ENCODE measurements at places on chromosomes 11 and 22.

DNA sequence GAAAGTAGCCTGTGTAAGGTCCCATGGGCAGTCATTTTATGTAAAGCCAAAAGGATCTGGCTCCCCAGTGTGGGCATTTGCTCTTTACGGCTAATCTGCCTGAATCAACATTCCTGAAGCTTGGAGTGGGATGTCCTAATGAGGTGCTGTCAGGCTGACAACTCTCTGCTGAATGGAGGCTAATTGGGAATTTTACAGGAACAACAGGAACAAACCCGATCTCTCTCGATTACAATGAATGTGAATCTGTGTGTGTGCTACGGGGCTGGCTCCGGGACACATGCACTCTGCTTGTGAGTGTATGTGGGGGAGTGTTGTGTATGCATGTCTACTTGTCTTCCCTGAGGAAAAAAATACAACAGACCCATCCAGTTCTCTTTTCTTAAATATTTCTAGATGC is 415.2 kb downstream of the TENM4 start:
- no peak for DNase-seq

DNA sequence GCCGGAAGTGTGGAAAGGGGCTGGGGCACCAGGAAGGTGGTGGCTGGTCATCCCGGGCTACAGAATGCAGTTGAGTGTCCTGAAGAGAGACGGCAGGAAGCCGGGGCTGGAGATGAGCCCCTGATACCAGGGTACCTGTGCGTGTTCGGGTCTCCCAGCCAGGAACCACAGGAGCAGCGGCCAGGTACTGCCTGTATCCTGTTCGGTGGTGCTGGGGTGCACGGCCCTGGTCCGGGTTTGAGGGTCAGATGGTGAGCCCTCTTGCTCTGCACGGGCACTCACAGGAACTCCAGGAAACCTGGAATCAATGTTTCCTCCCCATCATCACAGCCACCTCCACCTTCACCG is 253.1 kb upstream of the B3GAT1 start:
- no peak for DNase-seq

GRCh38 chr22:42329504-42329903 is 59.1 kb upstream of the TCF20 start:
- DNase-seq, result no peak

DNA sequence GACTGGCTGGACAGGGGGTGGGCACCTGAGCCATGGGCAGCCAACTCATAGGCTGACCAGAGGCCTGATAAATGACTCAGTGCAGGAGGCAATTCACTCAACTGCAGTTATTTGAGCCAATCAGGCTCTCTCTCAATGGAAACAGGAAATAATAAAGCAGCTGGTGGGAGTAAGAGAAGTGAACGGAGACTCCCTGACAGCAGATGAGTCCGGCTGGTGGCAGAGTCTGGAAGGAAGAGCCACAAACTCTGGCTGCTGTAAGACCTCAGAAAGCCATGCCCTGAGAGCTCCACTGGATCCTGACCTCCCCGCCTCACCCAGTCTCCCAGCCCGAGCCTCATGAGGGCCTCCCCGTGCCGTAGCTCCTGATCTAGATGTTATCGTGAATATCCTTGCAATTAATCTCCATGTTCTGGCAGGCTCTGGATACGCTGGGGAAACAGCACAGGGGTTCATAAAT is 69.8 kb downstream of the TRIM29 start:
- DNase-seq, result no peak

DNA sequence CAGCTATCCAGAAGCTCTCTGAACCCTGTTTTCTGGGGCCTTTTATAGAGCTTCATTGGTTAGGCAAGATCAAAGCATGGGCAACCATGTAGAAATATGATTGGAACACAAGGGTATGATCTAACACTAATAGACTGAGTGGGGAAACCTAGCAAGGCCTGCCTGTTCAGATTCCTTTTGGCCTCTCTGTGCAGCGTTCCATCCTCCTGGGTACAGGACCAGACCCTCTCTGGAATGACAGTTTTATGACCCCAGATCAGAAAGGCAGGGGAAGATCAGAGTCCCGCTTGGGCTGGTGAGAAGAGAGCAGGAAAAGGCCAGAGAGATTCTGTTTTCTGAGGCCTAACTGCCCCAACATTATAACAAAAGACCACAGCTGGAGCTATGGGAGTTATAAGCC is 36.7 kb upstream of the VWA5A start:
- DNase-seq, result no peak

- DNase-seq, result no peak
These were observed 299.5 kb upstream of the B3GAT1 start for GRCh38 chr11:134711588-134711987.

- DNase-seq, result no peak
These were observed 48.1 kb downstream of the DNHD1 start for GRCh38 chr11:6544921-6545850.

DNA sequence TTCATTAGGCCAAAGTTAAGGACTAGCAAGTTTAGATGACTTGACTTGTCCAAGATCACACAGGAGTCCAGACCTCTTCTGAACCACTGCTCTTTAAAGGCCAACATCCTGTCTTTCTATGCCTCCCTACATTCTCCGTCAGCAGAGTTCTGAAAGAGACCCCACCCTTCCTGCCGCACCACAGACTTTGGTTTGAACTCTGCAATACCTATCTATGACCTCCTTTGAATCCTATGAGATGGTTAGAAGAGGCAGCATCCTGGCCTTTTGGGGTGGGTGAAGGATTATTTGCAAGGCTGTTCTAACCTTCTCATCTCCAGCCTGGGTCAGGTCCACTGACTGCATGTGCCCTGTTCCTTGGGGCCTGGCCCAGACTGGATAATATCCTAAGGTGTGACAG is 4.3 kb upstream of the RRM1 start:
- no peak for DNase-seq

DNA sequence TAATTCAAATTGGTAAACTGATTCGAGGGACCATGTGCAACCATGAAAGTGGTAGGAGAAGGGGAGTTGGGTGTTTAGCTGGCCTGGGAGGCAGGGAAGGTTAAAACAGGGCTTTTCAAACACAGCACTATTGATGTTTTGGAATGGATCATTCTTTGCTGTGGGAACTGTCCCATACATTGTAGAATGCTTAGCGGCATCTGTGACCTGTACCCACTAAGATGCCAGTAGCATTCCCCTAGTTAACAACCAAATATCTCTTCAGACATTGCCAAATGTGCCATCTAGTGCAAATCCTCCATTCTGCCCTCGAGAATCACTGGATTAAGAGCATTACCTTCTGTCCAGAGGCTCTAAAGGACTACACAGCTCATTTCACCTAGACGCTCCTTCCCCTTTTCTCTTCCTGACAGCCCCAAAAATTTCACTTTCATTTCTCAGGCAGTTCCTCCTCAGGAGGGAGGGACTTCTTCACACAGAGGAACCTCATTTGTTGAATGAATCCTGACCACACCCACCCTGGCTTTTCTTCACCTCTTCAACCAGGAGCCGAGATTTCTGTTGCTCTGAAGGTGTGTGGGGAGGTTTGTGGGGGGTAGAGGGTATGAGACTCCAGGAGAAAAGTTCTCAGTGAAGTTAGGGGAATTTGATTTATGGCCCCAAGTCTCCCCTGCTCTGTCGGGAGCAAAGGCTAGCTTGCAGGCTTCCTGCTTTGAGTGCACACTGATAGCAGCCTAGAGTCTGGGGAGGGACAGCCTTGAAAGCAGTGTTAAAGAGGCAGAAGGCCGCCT is at the start of gene TRIM34:
Gene TRIM34, plus strand, starts transcription at position 513 of the 791 bp plus-strand sequence. CDS start 7,331 bp downstream, outside the sequence.
- DNase-seq, result no peak

DNA sequence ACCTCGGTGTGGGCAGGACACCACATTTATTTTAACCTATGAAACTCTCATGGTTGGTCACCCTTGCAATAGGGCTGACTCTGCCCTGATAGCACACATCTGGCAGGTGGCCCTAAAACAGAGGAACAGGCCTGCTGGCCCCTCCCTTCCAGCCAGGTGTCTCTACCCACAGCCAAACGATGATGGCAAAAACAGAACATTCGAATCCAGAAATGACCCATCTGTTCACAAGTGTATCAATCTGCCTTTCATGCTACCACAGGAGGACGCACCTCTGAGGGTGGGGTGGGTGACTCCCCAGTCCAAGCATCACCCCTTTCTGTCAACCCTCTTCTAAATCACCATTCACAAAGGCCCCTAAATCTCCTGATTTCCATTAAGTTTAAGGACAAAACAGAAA is 118.1 kb downstream of the ETS1 start:
- DNase-seq, result no peak

GRCh38 chr22:43750751-43751150 is 61.4 kb downstream of the EFCAB6 start:
- DNase-seq, result no peak

GRCh38 chr11:72684236-72684912 is 10.2 kb upstream of the PDE2A start:
- peak; percentile 49 for DNase-seq

GRCh38 chr11:75133976-75134375 is 16.9 kb upstream of the SLCO2B1 start:
- no peak for DNase-seq

DNA sequence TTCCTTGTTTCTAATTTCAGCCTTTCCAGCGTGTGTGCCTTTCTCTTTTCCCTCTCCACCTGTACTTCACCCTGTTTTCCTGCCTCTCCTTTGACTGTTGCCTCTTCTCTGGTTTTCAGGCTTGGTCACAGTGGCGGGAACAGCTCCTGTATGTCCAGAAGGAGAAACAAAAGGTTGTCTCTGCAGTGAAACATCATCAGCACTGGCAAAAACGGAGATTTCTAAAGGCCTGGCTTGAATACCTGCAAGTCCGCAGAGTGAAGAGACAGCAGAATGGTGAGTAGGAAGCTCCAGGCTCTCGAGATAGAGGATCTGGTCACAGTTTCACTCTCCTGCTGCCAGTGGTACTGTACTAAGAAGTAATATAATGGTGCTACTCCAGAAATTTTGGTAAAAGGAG is 76.6 kb downstream of the SFI1 start:
- no peak for DNase-seq

DNA sequence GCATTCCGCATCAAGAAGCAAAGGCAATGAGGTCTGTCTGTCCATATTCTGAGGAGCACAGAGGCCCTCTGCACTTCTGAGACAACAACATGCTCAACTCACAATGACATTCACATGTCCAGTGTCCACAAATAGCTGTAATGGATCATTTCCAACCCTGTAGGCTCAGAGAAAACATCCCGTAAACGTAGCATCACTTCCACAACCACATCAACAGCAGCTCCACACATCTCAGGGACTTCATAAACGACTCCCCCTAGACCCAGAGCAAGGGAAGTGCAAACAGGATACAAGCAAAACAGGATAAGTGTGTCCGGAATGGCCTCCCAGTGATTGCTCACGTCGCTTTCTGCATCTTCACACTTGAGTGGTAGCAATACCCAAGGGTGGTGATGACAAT is 100.2 kb downstream of the SYN3 start:
- DNase-seq, result no peak

DNA sequence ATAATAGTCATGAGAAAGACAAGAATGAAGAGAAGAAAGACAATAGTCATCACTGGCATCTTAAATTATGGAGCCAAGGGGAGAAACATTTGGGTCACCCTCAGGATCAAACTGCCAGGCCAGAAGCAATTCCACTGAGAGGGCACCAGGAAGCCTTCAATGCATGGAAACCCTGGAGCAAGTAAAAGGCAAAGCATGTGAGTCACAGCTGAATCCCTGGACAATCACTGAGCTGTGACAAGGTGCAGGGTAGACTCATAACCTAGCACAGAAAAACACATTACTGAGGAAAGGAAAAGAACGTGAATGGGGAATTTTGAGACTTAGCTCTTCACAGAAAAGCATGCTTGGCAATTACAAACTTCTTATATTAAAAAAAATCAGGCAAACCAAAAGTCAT is 1.6 kb downstream of the KCNJ1 start:
- DNase-seq, result no peak

DNA sequence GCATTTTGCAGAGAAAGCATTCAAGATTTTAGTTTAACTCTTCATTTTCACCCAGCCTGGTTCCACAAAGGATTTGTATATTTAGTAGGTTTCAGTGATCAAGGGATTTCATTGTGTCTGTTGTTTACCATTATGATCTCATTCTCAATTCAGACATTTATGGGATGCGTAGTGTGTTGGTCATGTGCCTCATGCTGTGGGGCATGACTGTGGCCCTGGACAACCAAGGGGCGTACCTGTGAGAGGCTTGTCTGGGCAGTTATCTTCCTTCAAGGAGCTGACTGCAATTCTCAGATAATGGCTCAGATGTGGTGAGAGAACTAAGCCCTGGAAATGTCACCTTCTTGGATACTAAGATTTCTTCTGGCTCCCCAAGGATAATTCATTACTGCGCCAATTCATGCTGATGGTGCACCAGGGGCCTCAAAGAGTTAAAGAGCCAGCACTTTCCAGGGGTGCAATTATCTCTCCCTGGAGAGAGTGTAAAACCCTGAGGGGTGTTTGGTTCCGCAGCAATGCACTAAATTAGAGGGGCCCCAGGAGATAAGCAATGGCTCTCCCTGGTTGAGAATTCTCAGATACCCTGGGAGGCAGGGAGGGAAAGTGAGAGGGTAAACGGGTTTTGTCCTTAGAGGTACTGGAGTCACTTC is 32.2 kb downstream of the SLC6A5 start:
- no peak for DNase-seq

GRCh38 chr11:11334607-11335006 is 18.4 kb downstream of the CSNK2A3 start:
- no peak for DNase-seq

GRCh38 chr11:75239531-75240290 is 863 bp upstream of the TPBGL start:
- DNase-seq, result no peak

DNA sequence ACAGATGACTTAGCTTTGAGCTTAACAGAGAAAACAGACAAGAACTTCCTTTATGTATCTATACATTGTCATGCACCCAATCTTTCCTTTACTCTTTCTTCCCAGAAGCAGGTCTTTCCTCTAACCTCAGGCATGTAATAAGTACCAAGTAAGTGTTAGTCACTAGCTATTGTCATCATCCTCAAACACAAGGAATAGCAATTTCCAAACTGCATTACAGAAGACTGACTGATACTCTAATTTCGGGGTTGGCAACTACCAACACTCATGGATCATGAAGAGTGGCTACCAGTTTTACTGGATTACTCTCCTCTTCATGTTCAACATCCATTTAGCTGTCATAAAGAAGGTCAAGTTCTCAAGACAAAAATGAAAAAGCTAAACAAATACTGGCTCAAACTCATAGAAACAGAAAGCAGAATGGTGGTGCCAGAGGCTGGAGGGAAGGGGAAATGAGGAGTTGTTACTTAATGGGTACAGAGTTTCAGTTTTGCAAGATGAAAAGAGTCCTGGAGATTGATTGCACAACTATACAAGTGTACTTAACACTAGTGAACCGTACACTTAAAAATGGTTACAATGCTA is 111.6 kb downstream of the SIK3 start:
- no peak for DNase-seq

GRCh38 chr11:60927600-60927999 is 3.3 kb downstream of the TMEM132A start:
- DNase-seq, result no peak

DNA sequence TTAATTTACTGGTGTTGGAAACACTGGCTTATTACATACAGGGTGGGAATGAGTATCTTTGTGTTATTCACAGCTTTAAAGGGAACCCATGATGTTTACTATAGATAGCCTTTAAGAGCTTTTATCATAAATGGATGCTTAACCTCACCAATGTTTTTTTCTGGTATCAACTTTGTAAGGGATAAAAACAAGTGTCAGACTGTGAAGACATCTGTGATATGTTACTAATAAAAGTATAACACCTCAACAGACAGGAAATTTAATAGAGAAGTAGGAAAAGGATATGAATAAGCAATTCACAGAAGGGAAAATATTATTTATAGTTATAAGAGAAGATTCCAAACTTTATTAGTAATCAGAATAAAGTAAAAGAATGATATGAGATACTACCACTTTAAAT is 46.3 kb downstream of the ACAT1 start:
- no peak for DNase-seq

Measured in mesothelial cell of epicardium (in vitro differentiated cells).